Stimulated activated CD4-positive, alpha-beta T cell treated with anti-CD3 and anti-CD28 coated beads, Interleukin-12 subunit alpha, Interleukin-12 subunit beta, amount 100 ng/mL, for 24 hours (primary cell): ENCODE measurements at places on chromosomes 3 and 15.

- DNase-seq: no peak
Observed at GRCh38 chr15:55195996-55196395, 745 bp downstream of the RSL24D1 start.

DNA sequence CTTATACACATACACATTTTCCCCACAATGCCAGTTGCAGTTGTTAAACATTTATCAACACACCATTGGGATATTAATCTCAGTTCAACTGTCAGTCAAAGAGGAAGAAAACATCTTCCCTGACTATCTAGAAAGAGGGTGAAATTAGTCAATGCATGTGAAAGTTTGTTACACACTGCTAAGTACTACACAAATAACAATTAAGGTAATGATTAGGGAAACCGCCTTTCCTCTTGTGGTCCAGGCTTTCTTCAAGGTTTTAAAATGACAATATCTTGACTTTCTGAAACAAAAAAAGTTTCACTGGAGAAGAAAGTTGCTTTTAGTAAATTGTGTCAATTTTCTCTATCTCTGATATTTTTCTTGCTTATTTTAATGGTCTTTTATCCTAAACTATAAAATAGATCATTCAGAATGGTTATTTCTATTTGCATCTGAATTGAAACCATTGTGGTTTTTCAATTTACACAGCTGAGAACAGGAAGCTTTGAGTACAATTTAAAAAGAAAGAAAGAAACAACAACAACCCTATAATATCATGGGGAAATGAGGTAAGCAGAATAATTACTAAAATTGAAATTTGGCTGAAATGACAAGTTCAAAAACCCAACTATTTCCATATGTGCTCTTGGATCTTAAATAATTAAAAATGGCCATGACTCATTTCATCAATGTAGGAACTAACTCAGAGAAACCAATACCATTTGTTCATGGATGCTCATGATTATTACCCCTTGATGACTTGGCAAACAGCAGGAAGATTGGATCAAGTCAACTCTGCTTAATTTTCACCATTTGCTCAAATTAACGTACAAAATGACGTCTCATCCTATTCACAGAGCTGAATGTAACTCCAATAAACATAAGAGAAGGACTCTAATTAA lies 31.7 kb downstream of the GPR149 start:
- no peak for DNase-seq

DNA sequence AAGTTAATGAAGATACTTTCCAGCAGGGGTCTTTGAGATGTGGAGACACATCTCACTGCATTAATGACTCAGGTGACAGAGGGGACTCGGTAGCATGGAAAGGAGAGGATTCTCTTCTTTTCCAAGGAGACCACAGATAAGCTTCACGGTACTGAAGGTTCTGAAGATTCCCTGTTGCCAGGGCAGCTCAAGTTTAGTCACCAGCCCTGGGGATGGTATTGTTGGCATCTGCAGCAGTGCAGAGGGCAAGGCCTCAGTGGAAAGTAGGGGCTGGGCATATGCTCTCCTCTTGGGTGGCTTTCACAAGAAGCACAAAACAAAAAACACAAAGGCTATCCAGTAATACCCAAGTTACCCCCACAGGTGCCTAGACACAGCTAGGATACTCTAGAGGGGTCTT lies 38.0 kb upstream of the MRPL3 start:
- no peak for DNase-seq

DNA sequence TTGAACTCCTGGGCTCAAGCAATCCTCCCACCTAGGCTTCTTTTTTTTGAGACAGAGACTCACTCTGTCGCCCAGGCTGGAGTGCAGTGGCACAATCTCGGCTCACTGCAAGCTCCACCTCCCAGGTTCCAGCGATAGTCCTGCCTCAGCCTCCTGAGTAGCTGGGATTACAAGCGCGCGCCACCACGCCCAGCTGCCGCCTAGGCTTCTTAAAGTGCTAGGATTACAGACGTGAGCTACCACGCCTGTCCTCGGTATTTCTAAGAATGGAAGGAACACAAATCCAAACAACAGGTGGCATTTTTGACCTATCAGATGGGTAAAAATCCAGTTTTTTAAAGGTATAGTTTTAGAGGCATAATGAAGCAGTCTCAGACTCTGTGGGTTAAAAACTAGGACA lies 113.8 kb downstream of the ANP32A start:
- DNase-seq: no peak

DNA sequence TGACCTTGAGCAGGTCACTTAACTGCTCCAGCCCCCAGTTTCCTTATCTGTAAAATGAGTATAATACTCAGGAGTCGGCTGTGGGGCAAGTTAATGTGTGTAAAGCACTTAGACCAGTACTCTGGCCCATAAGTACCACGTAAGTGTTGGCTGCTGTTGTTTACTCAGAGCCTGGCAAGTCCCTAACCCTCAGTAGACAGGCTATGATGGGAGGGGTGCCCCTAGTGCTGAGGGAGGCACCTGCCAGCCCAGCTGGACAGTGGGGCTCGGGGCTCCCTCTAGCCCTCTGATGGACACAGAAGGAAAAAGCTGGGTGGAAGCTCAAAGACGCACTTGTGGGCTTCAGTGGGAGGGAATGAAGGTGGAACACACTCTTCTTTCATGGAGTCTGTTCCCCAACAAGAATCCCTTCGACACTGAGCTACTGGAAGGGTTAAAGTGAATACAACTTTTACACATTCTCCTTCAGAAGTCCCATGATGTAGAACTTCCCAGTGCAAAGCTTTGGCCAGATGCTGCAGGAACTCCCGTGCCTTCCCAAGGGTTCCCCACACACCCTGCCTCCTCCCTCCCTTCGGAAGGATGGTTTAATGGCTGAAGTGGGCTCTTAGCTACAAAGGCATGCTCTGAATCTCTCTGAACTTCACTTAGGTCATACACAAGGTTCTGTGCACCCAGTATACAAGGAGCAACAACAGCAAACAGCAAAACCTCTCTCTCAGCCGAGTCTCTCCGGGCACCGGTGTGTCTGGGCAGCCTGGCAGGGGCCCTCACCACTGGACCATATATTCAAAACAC lies 25.4 kb downstream of the TMEM44 start:
- DNase-seq: no peak

- DNase-seq: no peak
Observed at GRCh38 chr3:98986073-98986472, 84.6 kb upstream of the DCBLD2 start.

DNA sequence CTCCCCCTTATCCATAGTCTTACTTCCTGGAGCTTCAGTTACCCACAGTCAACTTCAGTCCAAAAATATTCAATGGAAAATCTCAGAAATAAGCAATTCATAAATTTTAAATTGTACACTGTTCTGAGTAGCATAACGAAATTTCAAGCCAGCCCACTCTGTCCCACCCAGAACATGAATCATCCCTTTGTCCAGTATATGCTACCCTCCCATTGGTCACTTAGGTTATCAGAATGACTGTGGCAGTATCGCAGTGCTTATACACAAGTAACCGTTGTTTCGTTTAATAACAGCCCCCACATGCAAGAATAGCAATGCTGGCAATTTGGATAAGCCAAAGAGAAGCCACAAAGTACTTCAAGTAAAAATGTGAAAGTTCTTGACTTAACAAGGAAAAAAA lies 325.3 kb upstream of the ADAMTS9 start:
- no peak for DNase-seq

- no peak for DNase-seq
Observed at GRCh38 chr3:52983828-52984227, 62.0 kb downstream of the SFMBT1 start.

GRCh38 chr15:88982304-88982945 lies 69.2 kb upstream of the MFGE8 start:
- DNase-seq: no peak

GRCh38 chr3:187382609-187383151 lies 14.5 kb downstream of the RTP4 start:
- no peak for DNase-seq

DNA sequence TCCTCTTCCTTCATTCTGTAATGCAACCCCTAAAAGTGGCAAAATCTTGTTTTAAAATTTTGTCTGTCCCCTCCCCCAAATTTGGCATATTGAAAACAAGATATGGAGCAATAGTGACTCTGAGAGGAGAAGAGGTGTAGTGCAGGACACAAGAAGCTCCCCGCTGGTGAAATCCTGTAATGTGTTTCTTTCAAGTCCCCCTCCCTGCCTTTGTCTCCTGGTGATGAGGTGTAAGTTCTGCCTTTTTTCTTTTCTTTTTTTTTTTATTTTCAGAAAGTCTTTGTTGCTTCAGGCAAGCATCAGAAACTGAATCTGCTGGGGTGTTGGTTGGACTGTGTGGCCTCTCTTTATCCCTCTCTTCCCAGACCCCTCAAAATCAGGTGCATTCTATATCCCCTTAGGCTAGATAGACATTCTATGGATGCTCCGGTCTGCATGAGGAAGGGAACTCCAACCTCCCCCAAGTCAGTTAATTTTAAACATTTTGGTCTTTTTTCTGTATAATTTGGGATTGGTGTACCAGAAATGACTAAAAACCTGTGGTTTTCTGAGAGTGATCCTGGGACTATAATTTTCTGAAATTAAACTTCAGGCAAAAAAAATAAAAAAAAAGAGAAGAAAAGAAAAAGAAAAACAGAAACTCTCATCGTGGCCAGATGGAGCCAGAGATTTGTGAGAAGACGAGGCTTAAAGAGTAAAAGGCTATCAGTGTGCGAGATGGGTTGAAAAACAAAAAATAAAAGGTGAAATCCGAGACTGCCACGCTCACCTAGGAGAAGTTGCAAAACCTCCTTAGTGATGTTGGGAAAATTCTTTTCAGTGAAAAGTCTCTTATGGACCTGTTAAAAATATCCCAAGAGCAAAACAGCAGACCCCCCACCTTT lies 21.4 kb downstream of the ACKR2 start:
- DNase-seq: no peak

- DNase-seq: no peak
Observed at GRCh38 chr3:152151216-152151876, 117.4 kb upstream of the MBNL1 start.

DNA sequence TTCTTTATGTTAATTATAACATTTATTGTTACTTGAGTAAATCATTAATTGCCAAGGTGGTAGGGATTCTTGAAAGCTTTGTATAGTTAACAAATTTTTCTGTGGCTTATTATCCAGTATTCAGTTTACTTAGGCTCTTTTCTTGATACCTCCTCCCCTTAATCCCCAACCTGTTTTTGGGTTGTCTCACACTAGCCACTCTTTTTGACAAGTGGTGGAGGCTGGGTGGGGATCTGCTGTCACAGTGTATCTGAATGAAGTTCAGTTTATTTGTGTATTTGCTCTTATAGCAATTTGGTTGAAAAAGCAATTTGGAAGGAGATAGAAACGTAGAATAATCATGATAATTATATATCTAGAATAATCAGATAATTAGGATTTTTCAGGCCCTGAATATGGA lies 43.8 kb downstream of the STT3B start:
- DNase-seq: no peak

- DNase-seq: no peak
Observed at GRCh38 chr3:184347321-184348056, 10.1 kb downstream of the FAM131A start.

GRCh38 chr3:187686621-187687273 lies 15.6 kb downstream of the RTP2 start:
- DNase-seq: no peak

DNA sequence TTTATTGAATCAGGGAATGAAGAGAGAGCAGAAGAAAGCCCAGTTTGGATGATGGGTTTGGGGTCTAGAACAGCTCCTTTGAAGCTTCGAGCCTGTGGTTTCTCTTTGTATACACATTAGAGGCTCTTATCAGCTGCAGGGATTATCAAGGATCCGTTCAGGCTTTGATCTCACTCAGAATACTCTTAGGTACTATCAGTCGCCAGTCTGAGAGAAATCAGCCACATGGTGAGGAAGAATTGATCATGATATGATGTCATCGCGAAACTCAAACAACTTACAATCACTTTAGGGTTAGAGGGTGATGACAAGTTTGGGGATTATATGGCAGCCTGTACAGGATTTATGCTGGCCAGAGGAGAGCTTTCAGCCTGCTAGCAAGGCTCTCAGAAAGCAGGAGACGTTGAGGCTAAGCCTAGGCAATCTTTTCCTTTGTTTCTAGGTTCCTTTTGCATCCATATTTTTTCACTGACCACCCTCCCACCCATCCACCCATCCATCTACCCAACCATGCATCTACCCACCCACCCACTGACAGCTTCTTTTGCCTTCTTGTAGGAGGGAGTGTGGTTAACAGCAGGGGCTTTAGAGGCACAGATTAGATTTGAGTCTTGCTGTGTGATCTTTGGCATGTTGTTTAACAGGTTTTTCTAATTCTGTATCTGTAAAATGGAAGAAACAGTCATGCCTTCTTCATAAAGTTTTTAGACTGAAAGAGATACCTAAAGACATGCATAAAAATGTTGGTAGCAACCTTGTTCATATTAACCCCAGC lies 330.4 kb upstream of the LRRFIP2 start:
- no peak for DNase-seq

- DNase-seq: no peak
Observed at GRCh38 chr3:176712191-176712590, 485.1 kb downstream of the TBL1XR1 start.

- DNase-seq: no peak
Observed at GRCh38 chr3:17044855-17045254, 160.1 kb downstream of the PLCL2 start.

GRCh38 chr15:70220490-70221096 lies 122.9 kb upstream of the TLE3 start:
- DNase-seq: no peak

- no peak for DNase-seq
Observed at GRCh38 chr15:51917493-51917892, 54.1 kb downstream of the LEO1 start.
